BJ (cell line): ENCODE measurements at places on chromosomes 4 and X. TPM values are rescaled to one million over a fixed set of nuclear protein-coding genes. Genes with fewer than 3 reads are reported as not detected.

The CDKL2 gene
- polyA plus RNA-seq: 0.38 and 0.39 TPM in 2 replicates

The USP51 gene
- 0.49 and 0.65 TPM in 2 replicates for polyA plus RNA-seq

The KCNE5 gene
- polyA plus RNA-seq: 0.06 and 0.32 TPM in 2 replicates

The ATP1B4 gene
- not detected in 2 replicates for polyA plus RNA-seq

The PNMA5 gene
- polyA plus RNA-seq: not detected in 2 replicates

The PRRG3 gene
- polyA plus RNA-seq: not detected in 2 replicates

The ABCB7 gene
- 9.6 and 15.7 TPM in 2 replicates for polyA plus RNA-seq

The DIPK2B gene
- not detected in 2 replicates for polyA plus RNA-seq
